ENCODE measurements at places on chromosomes 16 and 17.

DNA sequence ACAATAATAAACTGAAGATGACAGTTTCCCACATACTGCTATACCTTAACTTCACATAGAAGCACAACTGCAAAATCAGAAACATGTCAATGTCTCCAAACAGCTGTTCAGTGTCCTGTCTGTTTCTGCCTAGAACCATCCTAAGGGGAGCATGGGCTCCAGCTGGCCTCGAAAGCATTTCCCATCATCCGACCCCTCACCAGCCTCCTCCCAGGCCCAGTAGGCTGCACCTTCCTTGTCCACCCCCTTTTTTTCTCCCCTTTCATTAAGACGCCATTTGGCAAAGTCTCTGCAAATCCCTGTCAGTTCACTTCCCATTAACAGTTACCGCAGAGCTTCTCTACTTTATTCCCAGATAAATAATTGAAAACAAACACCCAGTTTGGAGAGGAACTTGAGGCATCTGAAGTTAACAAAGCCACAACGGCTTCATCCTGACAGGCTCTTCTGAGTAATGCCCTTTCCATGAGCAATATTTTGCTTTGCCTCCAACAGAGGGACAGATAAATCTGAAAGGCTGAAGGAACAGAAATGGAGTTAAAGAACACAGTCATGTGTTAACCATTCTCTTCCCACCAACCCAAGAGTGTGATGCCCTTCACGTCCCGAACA lies 65.3 kb downstream of the SLC39A11 start:
- no peak for DNase-seq

GRCh38 chr17:1779571-1780131 lies 17.8 kb downstream of the SERPINF1 start:
- no peak for DNase-seq

DNA sequence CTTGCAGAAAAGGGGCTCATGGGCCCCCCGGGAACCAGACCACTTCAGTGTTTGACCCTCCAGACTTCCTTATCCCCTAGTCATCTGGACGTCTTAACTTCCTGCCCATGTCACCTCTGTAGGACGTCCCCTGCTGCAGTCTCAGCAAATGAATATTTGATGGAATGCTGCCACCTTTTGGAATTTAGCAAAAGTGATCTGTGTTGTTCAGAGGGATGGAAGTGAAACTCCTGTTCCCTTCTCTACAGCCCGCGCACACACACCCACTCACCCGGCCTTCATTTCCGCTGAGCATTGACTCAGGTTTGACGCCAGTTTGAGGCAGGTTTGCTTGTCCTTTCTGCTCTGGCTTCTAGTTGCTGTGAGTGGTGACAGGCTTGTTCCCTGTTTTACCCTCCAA lies 507.2 kb upstream of the EEF2KMT start:
- no peak for DNase-seq

DNA sequence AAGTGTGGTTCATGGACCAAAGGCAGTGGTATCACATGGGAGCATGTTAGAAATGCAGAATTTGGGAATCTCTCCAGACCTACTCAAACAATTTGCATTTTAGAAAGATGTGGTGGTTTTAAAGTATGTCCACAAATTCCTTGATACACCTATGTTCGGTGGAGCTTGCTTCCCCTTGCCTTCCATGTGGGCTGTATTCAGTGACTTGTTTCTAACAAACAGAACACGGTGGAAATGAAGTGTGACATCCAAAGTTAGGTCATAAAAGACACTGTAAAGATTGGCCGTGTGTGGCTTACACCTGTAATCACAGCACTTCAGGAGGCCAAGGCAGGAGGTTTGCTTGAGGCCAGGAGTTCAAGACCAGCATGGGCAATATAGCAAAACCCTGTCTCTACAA lies 16.7 kb downstream of the COQ7 start:
- DNase-seq, result no peak

- no peak for DNase-seq
These were observed 4.4 kb downstream of the NOL3 start for GRCh38 chr16:67174706-67175231.

- DNase-seq, result no peak
These were observed 25.0 kb downstream of the MAP3K3 start for GRCh38 chr17:63647065-63647725.

DNA sequence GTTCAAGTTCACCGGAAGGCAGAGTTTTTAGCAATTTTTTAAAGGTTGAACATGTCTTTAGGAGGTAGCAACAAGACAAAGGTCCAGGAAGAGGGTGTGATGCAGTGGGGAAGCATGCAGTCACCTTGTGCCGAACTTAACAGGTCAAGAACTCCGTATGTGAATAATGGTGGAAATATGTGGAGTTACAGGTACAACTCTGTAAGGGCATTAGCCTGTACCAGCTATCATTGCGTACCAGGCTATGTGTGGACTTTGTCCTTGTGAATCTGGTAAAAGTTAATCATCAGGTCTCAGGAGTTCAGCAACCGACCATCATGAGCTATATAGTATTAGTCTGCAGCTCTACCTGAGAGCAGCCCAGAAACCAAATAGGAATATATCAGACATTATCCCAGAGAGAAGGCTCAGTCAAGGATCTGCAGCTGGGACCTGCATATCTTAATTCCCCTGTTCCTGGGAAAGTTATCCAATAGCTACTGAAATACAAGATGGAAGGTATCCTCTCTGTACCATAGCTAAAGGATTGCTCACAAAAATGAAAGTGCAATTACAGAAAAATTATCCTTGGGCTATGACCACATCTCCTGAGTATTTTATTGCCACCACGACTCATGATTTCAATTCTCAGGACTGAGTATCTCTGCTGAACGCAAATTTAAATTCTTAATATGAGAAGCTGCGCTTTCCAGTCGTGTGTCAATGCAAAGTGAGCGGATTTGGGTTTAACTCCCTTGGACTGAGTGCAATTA lies 469.3 kb downstream of the CDH13 start:
- DNase-seq, result no peak

- no peak for DNase-seq
These were observed 89.0 kb upstream of the LHX1 start for GRCh38 chr17:36848008-36848902.

DNA sequence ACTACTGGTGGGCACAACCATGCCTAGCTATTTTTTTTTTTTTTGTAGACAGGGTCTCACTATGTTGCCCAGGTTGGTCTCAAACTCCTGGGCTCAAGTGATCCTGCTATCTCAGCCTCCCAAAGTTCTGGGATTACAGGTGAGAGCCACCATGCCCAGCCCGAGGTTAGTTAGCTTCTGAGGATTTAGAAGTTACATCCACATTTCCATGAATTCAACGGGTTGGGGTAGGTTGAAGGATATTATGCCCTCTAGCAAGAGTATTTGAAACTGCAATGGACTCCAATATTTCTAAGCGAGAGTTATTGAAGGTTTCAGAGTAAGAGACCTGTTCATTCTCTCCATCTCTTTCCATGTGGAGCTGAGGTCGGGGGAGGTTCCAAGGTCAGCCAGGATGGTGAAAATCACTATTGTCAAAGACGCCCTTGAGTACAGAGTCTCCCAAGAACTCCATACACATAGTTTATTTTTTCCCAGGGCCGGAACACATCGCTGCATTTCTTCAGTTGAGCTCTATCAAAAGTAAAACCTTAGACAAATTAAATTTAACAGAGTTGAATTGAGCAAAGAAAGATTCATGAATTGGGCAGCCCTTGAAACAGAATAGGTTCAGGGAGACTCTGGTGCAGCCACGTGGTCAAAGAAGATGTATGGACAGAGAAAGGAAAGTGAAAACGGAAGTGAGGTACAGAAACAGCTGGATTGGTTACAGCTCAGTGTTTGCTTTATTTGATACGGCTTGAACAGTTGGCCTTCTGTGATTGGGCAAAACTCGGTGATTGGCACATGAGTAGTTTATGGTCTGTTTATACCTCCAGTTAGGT lies 19.0 kb upstream of the ITPRIPL2 start:
- no peak for DNase-seq

DNA sequence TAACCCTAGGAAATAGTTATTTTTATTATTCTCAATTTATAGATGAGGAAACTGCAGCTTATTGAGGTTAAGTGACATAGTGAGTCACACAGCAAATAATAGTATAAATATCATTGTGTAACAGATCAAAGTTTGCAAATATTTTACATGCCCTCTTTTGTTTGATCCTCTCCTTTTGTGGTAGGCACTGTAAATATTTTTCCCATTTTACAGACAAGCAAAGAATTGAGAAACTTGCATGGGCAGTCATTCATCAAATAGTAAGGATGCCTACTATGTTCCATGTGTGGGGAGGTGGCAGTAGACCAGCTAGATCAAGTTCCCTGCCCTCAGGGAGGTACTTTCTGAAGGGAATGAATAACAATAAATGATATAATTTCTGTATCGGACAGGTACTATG lies 173.0 kb downstream of the PHKB start:
- no peak for DNase-seq
